ENCODE measurements at places on chromosomes 6 and 20. TPM values are rescaled to one million over a fixed set of nuclear protein-coding genes. Genes with fewer than 3 reads are reported as not detected.

SAMD5 gene
- total RNA-seq, result 0.86 TPM

IL17F gene
- not detected for total RNA-seq

RFX6 gene
- not detected for total RNA-seq

SPATS1 gene
- not detected for total RNA-seq

- no peaks in the 10 kb centered on the region for H3K4me1 ChIP-seq
- no peak for DNase-seq
- no peaks in the 10 kb centered on the region for H3K36me3 ChIP-seq
Measured at GRCh38 chr6:1014431-1014807, 297.5 kb upstream of the FOXQ1 start.

GRCh38 chr6:111750753-111751673 lies 122.2 kb downstream of the FYN start:
- no peak for DNase-seq
- H3K27ac ChIP-seq, result no peak overlapping the region
- no peaks in the 10 kb centered on the region for H3K4me1 ChIP-seq
- H3K36me3 ChIP-seq, result no peaks in the 10 kb centered on the region
- H3K4me3 ChIP-seq, result no peak overlapping the region

- no peaks in the 10 kb centered on the region for H3K36me3 ChIP-seq
- H3K27ac ChIP-seq, result no peak overlapping the region
- no peak overlapping the region for H3K4me3 ChIP-seq
- H3K27me3 ChIP-seq, result no peaks in the 10 kb centered on the region
- H3K4me1 ChIP-seq, result peaks cover 8% of the 10 kb centered on the region
Measured at GRCh38 chr20:15913391-15914025, 659.7 kb downstream of the KIF16B start.

- peaks cover 5% of the 10 kb centered on the region for H3K4me1 ChIP-seq
- peak overlapping the region; percentile 74 for H3K27ac ChIP-seq
- peak overlapping the region; percentile 71 for H3K4me3 ChIP-seq
- no peaks in the 10 kb centered on the region for H3K36me3 ChIP-seq
- no peak for DNase-seq
Measured at GRCh38 chr20:49568278-49569151, 578 bp upstream of the PTGIS start.

GRCh38 chr20:62961310-62961783 lies 8.8 kb downstream of the SLC17A9 start:
- H3K4me1 ChIP-seq, result no peaks in the 10 kb centered on the region
- H3K27me3 ChIP-seq, result no peaks in the 10 kb centered on the region
- H3K36me3 ChIP-seq, result no peaks in the 10 kb centered on the region
- no peak overlapping the region for H3K4me3 ChIP-seq

DNA sequence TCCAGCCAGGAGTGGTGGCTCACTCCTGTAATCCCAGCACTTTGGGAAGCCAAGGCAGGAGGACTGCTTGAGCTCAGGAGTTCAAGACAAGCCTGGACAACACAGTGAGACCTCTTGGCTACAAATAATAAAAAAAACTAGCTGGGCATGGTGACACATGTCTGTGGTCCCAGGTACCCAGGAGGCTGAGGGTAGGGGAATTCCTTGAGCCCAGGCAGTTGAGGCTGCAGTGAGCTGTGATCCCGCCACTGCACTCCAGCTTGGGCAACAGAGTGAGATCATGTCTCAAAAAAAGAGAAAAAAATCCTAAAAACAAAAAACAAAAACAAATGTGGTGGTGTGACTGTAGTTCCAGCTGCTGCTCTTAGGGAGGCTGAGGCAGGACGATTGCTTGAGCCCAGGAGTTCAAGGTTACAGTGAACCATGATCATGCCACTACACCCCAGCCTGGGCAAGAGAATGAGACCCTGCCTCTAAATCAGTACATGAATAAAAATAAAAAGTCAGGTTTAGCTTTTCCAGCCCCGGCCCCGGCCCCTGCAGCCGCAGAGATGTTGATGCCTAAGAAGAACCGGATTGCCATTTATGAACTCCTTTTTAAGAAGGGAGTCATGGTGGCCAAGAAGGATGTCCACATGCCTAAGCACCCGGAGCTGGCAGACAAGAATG lies 13.5 kb upstream of the SNRPC start:
- H3K4me1 ChIP-seq, result no peaks in the 10 kb centered on the region
- no peaks in the 10 kb centered on the region for H3K36me3 ChIP-seq
- no peak overlapping the region for H3K4me3 ChIP-seq

All from esophagus muscularis mucosa (tissue), 4 donors.